ENCODE measurements at places on chromosomes 2 and 18. TPM values are rescaled to one million over a fixed set of nuclear protein-coding genes. Genes with fewer than 3 reads are reported as not detected.

- no peak for DNase-seq
These were observed 191.3 kb downstream of the TFCP2L1 start for GRCh38 chr2:121093692-121094091.

DNA sequence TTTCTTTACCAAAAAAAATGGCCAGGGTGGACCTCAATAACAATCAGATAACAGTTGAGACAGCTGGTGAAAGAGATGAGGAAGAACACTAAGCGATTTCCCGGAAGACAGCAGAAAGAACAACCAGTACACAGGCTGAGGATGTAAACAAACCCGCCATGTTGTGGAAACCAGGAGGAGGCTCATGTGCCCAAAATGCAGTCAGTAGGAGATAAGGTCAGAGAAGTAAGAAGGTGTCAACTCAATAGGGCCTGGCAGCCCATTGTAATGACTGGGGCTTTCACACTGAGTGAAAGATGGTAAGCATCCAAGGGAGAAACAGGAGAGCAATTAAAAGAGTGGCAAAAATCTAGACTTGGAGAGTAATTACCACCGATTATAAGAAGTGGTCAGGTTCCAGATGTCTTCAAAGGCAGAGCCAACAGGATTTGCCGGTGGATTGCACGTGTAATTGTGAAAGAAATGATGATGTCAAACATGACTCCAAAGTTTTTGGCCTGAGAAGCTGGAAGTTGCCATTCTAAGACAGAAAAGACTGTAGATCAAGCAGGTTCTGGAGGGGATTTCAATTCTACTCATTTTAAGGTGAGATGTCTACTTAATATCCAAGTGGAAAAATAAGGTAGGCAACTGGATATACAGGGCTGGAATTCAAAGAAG, 77.7 kb upstream of the CYP1B1 start:
- no peak for DNase-seq

DNA sequence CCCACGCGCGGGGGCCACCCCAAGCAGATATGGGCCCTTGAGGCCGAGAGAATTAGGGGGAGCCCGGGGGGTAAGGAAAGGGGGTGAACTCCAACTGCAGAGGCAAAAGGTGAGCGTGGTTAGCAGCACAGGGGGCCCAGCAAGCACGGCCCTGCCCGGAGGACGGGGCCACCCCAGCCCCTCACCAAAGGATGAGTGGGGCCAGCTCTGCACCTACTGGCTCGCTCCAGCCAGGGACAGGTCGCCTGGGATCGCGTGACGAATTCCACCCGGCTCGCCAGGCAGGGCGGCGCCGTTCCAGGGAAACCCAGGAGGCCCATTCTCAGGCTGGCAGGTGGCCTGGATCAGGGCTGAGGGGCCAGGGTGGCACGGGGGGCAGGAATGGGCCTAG, 38.6 kb downstream of the BIN1 start:
- no peak for DNase-seq

DNA sequence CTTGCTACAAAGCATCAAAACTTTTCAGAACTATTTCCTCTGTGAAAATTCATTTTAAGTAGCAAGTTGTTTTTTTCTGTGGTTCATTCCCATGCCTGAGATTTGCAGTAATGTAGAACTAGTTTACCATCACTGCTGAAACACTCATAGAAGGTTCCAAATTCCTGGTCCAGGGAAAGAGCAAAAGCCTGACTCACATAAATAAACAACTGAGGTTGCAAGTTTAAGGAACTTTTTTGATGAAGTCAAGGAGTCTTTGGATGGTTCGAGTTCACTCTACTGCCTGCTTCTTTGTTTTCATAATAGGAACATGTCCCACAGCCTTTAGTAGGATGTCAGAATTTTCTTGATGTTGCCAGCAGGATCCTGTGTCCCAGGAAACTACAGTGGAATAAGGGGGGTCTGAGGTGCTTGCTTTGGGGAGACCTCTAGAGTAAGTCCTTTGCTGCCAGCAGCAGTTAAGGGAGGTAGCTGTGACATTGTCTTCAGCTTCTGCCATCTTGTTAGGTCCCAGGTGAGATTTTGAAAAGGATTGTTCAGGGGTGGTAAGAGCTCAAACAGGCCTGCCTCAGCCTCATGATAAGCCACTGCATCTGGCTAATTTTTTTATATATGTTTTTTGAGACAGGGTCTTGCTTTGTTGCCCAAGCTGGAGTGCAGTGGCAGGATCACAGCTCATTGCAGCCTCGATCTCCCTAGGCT, 43.9 kb downstream of the ACSL3 start:
- DNase-seq = no peak

GRCh38 chr2:68959001-68959400, 6.3 kb upstream of the GKN2 start:
- DNase-seq = no peak

DNA sequence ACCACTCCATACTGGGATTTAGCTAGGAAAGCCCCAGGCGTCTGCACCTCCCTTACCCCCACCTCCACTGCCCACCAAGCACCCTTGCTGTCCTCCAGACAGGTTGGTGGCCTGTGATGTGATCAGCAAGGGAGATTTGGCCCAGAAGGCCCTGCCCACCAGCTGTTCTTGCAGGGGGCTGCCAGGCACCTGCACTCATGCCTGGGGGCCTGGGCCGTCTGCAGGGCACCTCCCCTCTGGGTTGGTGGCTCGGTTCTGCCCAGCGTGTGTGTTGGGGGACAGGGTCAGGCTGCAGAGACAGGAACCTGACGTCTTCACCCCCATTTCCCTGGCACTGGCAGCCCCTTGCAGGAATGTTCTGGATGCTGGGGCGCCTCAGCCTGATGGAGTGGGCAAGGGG, 5.8 kb downstream of the DNMT3A start:
- no peak for DNase-seq

Gene STARD6
- not detected for polyA plus RNA-seq

- no peak for DNase-seq
These were observed 75.3 kb downstream of the INHBB start for GRCh38 chr2:120421126-120421829.

- DNase-seq = no peak
These were observed 242.7 kb downstream of the TGIF1 start for GRCh38 chr18:3692691-3693090.

Gene GPR148
- polyA plus RNA-seq = not detected

GRCh38 chr2:32633040-32633439, 5.2 kb downstream of the TTC27 start:
- DNase-seq = no peak

Gene CXCR1
- 0.22 TPM for polyA plus RNA-seq

Gene VAMP8
- 183 TPM for polyA plus RNA-seq

GRCh38 chr2:238493880-238494572, 67.3 kb downstream of the ASB1 start:
- DNase-seq = peak; percentile 60

Measured in small intestine (tissue), 16 donors.